ENCODE measurements at places on chromosomes 13 and 19.

- DNase-seq = no peak
Measured at GRCh38 chr19:6069268-6069791, 41.0 kb downstream of the RFX2 start.

GRCh38 chr13:111458739-111459138, 138.3 kb downstream of the TEX29 start:
- no peak for DNase-seq

DNA sequence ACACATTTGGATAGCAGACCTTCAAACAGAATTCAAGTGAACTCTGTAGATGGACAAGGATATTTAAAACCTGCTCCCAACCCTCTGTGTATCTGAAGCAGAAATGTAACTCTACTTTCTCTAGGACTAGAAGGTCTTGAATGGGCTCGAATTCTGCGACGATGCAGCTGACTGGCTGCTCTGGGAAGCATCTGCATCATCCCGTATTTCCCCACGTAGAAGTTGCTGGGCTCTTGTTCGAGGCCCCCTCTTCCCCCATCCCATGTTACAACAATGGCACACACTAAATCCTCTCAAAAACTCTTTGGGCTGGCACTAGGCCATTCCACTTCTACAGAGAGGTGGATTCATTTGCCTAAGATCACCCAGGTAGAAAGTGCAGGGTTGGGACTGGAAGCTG, 15.0 kb downstream of the C19orf81 start:
- no peak for DNase-seq

DNA sequence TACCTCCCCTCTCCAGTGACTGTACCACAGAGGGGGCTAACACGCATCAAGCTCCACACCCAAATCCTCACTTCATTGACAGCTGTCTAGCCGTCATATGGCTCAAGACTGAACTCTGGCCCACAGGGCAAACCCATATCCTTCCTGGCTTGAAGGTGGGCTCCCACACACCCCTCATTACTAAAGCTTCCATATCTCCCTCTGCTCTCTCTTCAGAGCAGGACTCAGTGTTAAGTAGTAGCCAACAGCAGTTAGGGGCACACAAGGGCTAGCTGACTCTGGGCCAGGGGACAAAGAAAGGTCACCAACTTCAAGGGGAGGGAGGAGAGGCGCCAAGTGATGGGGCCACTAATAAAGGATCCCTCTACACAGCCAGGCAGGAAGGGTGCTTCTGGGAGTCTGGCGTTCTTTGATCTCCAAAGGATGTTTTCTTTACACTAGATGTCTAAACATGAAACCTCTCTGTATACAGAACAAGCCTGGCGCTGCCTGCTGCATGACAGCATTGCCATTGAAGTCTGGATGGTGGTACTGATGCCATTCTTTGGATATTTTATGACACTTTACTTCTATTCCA, 8.1 kb downstream of the PEG3 start:
- no peak for DNase-seq

- DNase-seq = no peak
Measured at GRCh38 chr13:71261256-71261655, 605.7 kb downstream of the DACH1 start.

- no peak for DNase-seq
Measured at GRCh38 chr19:1909761-1910080, 4.5 kb downstream of the ADAT3 start.

- no peak for DNase-seq
Measured at GRCh38 chr13:52428295-52428694, 22.1 kb downstream of the VPS36 start.

- DNase-seq = no peak
Measured at GRCh38 chr19:46394402-46394797, 19.0 kb downstream of the CCDC8 start.

Data from COLO829 (cell line).